ENCODE measurements at places on chromosomes 16 and 17.

DNA sequence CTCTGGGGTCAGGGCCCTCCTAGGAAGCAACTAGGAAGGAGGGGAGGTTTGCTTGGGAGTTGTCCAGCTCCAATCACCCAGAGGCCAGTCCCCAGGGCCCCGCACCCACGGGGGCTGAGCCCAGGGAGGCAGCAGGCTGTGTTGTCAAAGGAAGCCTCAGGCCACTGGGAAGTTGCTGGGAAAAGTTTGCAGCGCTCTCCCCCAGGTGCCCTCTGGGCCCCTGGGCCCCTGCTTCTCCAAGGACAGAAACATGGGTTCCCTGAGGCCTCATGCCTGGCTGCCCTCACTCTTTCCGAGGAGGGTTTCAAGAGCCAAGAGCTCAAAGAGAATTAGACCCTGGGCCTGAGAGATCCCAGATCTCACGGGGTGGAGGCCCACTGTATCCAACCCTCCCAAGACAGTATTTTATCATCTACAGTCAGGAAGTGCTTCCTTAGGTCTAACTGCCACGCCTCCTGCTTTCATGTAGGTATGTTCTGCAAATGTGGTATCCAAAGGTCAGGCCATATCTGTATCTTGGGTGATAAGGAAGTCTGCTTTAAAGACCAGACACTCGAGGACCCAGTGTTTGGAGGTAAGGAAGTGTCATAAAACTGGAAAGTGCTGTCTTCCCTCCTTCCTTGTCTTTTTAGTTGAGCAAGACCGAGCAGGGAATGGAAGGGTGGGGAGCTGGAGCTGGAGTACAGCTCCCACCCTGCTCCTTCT, 44.2 kb upstream of the ZNF423 start:
- no peak for DNase-seq

- no peak for DNase-seq
Measured at GRCh38 chr17:6525731-6526130, 30.6 kb downstream of the PITPNM3 start.

GRCh38 chr17:73850426-73850825, 206.2 kb upstream of the SDK2 start:
- DNase-seq: no peak

GRCh38 chr17:17413215-17413792, 63.5 kb upstream of the MED9 start:
- no peak for DNase-seq

GRCh38 chr17:13200671-13201070, 182.8 kb upstream of the ELAC2 start:
- no peak for DNase-seq

DNA sequence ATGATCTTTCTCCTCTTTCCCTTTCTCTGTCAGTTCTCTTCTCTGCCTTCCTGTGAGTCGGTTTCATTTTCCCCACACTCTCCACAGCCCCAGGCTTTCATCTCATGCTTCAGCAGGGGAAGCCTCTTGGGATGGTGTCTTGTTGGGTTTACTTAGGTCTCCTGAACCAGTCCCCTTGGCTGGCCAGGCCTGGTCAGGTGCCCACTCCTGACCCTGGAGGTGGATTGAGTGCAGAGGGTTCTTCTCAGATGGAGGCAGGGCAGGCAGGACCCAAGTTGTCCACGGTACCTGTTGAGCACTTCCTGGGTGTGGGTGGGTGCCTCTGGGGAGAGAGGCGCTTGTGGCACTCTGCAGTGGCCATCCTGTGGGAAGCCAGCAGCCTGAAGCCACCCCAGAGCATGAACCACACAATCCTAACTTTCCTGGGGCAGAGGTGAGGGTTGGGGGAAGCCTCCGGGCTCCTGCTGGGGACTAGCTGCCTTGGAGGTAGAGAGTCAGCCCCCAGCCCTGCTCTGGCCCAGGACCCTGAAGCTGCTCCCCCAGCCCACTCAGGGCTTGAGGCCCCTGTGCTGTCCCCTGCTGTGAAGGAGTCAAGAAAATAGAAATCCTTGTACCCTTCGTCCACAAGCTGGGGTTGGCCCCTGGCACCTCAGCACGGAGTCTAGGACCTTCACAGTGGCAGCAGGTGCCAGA, 2.0 kb upstream of the RAP1GAP2 start:
- no peak for DNase-seq

GRCh38 chr17:41982026-41982760, 15.6 kb downstream of the CNP start:
- DNase-seq: no peak

DNA sequence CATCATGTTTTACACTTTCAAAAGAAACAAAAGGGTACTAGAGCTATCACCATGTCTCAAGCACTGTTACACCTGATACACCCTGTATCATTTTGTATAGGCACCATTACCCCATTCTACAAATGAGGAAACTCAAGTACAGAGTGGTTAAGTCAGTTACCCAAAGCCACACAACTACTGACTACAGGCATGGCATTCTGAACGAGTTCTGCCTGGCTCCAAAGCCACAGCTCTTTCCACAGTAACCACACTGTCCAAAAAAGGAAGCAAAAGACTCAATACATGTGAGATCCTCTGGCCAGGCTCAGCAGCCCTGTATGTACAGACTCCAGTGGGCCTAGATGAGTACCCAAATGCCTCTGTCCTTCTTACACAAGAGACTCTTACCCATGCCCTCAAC, 4.7 kb downstream of the DYNC1LI2 start:
- no peak for DNase-seq

GRCh38 chr17:78249818-78250806, 18.7 kb downstream of the TMEM235 start:
- no peak for DNase-seq

DNA sequence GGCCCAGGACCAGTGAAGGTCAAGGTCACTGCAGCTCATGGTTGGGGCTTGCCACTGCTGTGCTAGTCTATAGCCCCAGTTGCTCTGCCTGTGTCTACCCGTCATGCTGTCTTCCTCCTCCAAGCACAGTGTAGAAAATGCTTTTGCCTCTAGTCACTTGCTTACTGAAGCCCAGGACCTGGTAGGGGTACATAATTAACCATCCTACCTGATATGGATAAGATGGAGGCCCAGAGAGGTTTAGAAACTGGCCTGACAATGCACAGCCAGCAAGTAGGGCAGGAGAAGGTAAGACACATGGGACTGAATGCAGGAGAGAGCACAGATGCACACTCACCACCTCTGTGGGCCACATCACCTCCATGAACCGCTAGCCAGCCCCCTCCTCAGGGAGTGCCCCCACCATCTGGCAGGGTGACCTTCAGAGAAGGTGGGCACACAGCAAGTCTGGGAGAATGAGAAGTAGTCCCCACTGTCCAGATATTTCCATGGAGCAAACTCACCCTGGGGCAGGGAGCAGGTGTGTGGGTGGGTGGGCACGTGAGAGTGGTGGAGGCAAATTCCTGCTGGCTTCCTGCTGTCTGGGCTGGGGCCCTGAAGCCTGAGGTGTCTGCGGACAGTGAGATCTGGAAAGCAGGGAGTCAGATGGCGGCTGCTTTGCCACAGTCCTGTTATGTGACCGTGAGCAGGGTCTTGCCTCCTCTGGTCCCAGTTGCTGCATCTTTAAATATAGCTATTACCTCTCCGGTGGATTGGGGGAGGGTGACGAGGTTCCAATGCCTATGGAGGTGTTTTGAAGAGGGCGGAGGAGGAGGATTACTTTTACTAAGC, 1.0 kb downstream of the CX3CL1 start:
- DNase-seq: no peak

GRCh38 chr17:57663326-57664070, 81.6 kb downstream of the CCDC182 start:
- no peak for DNase-seq

- DNase-seq: no peak
Measured at GRCh38 chr17:45290269-45290765, 26.5 kb downstream of the MAP3K14 start.

DNA sequence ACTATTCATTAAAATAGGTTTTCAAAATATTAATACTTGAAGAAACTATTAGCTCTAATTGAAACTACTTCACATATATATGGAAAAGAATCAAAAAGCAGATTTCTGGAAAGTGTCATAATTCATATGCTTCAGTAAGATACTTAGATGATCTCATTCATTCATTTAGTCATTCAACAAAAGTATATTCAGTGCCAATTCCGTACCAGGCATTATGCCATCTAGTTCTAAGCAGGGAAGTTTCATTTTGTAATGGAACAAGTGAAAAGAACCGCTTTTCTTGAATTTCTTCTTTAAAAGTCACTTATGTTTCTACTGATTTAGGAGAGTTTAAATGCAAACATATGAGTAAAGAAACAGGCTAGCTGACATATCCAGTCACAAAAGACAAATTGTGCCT, 118.3 kb upstream of the FAM20A start:
- no peak for DNase-seq

DNA sequence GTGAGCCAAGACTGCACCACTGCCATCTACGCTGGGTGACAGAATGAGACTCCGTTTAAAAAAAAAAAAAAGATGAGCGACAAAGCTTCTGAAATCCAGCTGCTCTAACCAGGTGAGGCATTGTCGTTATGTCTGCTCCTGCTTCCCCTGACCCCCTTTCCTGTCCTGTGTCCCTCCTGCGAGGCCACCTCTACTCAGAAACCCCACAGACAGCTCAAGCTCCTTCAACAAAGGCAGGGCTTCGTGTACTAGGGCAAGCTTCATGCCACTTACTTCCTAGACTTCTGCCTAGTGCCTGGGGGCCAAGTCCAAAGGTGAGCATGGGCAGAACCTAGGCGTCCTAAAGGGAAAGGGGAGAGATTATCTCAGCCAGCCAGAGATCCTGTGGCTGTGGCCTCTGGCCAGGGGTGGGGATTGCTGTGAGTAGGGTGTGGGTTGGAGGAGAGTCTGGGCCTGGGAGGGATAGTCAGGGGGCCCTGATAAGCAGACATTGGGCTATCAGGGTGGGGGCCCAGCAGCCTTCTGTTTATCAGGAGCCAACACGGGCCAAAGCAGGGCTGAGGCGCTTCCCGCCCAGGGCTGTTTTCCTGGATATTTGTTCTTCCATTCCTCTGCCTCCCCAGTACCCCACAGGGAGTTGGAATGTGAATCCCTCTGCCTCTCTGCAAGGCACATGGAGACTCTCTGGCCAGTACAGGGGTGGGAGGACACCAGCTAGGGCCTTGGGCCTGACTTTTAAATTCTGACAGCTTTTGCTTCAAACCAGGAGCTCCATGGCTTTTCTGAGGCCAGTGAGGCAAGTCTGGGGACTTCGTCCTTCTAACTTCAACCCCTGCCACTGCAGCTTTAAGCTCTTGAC, 10.4 kb downstream of the ERAL1 start:
- no peak for DNase-seq

DNA sequence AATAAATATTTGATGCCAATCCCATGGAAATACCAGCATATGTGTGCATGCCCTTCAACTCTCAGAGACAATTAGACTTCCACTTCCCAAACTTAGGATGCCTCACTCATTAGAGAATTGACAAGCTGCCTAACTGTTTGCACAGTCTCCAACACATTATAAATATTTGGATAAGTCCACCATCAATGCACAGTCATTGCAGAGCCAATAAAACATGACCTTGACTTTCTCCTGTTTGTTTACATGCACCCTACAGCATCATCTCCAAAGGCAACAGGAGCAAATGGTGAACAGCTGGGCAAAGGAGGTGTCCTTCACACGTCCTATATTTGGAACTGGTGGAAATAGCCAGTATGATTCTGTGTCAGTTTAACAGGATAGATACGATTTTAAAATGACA, 804.4 kb upstream of the RBFOX1 start:
- DNase-seq: no peak

- no peak for DNase-seq
Measured at GRCh38 chr17:81480140-81481072, 32.2 kb downstream of the ACTG1 start.

GRCh38 chr17:37662353-37662752, 19.1 kb upstream of the DDX52 start:
- DNase-seq: no peak

GRCh38 chr17:8857919-8858318, 9.6 kb downstream of the PIK3R6 start:
- DNase-seq: no peak

DNA sequence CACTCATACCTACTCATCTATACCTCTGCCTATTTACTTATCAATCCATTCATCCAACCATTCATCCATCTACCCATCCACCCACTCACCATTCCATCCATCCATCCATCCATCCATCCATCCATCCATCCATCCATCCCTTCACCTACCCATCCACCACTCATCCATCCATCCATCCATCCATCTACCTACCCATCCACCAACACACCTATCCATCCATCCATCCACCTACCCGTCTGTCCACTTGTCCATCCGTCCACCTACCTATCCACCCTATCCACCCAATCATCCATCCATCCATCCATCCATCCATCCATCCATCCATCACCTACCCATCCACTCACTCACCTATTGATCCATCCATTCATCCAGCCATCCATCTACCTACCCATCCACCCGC, 235.7 kb downstream of the GSG1L start:
- no peak for DNase-seq

DNA sequence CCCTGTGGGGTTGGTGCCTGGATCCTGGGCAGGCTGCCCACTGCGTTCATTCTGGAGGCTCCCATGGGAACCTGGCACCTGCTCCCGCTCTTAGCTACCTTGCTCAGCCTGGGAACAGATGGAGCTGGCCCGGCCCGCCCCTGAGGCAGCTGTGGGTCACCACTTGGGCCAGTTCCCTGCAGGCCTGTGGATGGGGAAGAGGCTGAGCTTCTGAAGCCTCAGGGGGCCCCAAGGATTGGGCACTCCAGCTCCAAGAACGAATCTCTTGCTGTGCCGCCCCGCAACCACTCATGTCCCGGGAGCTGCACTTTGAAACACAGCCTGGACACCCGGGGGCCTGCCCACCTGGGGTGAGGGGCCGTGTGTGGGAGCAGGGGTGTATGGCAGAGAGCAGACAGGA, 37.7 kb downstream of the BAHCC1 start:
- no peak for DNase-seq

GRCh38 chr16:2337431-2338296, 2.9 kb downstream of the ABCA3 start:
- no peak for DNase-seq

DNA sequence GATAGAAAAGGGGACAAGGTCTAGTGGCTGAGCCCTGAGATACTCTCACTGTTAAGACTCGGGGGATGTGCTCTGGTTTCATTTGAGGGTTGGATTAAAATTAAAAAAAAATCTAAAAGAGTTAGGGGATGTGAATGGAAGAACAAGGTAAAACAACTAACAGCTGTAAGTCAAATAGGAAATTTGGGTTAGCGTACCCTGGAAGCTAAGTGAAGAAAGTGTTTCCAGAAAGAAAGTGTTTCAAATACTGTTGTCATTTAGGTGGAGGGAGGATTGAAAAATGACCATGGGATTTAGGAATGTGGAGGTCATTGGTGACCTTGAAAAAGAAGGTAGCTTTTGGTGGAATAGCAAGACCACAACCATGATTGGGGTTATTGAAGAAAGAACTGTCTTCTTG, 37.7 kb downstream of the PPM1D start:
- no peak for DNase-seq

DNA sequence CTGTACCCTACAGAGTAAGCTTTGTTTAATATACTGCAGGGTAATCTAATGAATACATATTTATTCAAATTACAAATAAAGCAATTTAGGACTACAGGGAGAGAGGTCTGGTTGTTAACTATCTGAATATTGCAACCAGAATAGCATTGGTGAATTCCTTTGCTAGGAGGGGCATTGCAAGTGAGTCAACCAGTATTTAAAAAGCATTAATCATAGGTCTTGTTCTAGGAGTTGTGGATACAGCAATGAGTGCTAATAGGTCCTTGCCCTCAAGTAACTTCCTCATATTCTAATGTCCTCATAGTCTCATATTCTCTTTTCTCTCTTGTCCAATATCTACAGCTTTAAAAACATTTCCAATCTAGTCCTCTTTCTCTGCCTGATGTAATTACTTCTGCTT, 531.4 kb downstream of the CDH11 start:
- no peak for DNase-seq

All from AG04450 (cell line).